ENCODE measurements at places on chromosomes 2 and 18.

DNA sequence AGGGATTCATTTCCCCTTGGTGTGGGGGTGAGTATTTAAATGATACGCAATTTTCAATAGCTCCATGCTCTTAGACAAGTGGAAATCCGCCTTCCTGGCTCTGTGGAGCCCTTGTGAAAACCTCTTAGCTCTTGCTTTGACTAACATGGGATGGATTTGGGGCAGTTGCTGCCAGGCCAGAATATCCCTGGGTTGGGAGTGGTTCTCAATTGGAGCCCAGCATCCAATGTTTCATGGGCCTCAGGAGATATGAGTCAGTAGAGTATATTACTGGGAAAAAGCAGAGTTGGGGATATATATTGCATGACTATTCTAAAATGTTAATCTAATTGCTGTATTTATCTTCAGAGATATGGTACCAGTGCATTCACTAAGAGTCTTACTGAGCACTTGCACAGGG, 104.4 kb upstream of the IL1R2 start:
- DNase-seq = no peak

GRCh38 chr2:228869636-228870264, 401.3 kb downstream of the PID1 start:
- no peak for DNase-seq

DNA sequence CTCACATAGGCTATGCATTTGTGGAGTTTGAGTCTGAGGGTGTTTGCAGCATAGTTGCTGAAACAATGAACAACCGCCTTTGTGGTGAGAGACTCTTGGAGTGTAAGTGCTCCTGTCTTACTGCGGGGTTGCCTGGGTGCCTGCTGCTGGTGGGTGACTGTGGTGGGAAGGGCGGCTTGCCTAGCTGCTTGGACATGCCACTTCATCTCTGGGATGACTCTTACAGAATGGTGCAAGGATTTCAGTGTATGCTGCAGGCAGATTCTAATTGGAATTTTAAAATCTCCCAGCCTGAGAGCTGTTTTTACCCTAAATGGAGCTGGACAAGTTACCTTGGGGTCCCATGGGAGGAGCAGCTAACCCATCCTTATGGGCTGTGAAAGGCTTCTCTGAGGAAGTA, 50.1 kb downstream of the CYP27C1 start:
- DNase-seq = no peak

- DNase-seq = no peak
These were observed 27.7 kb upstream of the NFATC1 start for GRCh38 chr18:79367989-79368388.

- DNase-seq = no peak
These were observed 15.7 kb downstream of the C1QL2 start for GRCh38 chr2:119142824-119143223.

- no peak for DNase-seq
These were observed 585.9 kb downstream of the ZEB2 start for GRCh38 chr2:143933946-143934569.

GRCh38 chr2:134325696-134326095, 71.8 kb downstream of the MGAT5 start:
- DNase-seq = no peak

GRCh38 chr2:1848599-1848995, 104.3 kb upstream of the PXDN start:
- DNase-seq = no peak

DNA sequence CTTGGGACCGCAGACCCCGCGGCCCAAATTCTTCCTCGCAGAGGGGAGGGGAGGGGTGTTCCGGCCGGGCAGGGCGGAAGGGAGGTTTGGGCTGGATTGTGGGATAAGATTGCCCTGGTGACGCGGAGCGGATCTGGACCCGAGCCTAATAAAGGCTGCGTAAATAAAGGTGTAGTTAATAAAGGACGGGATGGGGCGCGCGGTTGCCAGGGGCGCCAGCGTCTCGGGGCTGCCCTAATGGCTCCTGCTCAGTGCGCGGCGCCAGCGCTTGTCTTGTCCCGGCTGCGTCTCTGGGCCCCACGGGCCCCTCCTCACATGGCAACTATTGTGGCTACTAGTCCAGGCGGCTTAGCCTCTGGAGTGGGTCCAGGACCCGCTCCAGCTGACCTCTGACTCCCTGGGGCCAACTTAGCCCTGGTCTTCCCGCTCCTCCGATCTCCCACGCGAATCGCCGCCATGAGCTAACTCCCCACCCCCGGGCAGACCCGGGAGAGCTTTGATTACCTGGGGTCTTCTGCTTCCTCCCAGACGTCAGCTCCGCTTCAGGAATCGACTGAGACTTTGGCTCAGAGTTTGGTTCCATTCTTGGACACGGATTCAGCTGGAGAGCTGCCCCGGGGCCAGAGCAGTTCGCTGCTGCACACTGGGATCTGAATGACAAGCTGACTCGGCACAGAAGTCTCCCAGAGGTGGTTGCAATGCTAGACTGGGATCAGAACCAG, 36.5 kb downstream of the SLC25A52 start:
- DNase-seq = no peak

GRCh38 chr2:235545339-235546150, 51.7 kb downstream of the AGAP1 start:
- no peak for DNase-seq

GRCh38 chr18:3455907-3456685, 6.1 kb downstream of the TGIF1 start:
- DNase-seq = no peak

- DNase-seq = no peak
These were observed 792.6 kb downstream of the CPS1 start for GRCh38 chr2:211349031-211349430.

- no peak for DNase-seq
These were observed 672.1 kb downstream of the STK39 start for GRCh38 chr2:167575276-167575675.

- no peak for DNase-seq
These were observed 384.5 kb downstream of the MTX2 start for GRCh38 chr2:176653479-176654443.

- no peak for DNase-seq
These were observed 10.6 kb downstream of the SCG2 start for GRCh38 chr2:223591596-223591995.

- DNase-seq = no peak
These were observed 97.6 kb downstream of the C1D start for GRCh38 chr2:67965246-67965645.

DNA sequence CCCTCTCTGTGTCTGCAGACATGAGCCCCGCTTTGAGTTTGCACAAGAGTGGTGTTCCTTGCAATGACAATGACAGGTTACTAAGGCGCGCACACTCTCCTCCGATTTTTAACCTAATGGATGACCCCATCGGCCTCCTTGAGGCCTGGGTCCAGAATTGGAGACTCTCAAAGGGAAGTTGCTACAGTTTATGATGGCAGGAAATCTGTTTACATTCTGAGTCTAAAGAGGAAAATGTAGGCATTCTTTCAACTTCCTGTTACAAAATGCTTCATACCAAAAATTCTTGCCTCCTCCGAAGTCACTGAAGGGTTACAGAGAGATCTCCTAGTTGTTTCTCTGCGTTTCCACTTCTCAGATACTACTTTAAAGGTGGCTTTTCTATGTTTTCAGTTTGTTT, 225.3 kb upstream of the AGAP1 start:
- DNase-seq = no peak

- no peak for DNase-seq
These were observed 16.4 kb upstream of the SMAD2 start for GRCh38 chr18:47946889-47947288.

DNA sequence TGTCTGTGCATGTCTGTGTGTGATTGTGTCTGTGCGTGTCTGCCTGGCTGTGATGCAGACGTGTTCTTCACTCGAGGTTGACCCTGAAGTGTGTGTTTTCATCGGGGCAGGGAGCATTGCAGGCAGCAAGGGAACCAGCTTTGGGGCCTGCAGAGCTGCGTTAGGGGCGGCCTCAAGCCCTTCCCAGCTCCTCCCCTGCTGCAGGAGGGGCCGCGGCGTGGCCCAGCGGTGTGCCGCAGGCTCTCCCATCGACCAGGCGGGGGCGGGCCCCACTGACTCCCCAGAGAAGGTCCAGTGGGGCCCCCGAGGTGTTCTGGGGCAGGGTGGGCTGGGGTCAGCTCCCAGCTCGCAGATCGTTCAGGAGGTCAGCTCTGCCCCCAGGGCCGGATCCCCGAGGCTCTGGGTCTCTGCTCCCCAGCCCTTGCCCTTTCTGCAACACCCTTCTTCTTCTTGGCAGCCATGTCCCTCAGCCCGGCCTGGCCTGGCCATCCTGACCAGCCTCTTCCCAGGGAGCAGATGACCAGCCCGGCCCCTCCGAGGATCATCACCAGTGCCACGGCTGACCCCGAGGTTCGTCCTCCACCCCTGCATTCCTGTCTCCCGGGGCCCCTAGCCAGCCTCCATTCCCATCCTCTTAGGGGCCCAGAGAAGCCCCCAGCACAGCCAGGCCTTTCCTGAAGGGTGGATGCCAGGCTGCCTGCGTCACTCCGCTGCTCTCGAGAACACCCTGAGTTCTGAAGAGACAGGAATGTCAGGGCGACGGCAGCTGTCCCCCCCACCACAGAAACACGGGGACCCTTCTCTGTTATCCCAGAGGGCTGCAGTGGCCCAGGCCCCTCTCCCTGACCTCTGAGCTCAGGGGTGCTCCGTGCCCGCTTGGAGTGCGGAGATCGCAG, 11.1 kb upstream of the KLHL30 start:
- peak; percentile 62 for DNase-seq

- DNase-seq = no peak
These were observed 18.1 kb downstream of the FBXO48 start for GRCh38 chr2:68448671-68449653.

DNA sequence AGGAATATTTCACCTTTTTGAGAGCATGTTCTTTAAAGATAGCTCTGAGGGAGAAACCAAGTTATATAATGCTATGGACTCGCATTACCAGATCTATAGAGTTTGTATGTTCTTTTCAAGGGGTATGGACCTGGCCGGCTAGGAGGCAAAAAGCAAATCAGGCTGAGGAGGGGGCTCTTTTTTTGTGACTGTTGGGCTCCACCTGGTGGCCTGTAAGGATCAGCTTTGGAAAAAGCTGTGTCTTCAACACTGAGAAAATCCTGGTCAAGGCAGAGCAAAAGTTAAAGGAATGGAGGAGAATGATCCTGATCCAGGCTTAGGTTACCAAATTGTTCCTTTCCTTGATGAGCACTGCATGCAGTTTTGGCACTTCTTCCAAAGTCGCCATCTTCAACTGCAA, 180.5 kb downstream of the DIS3L2 start:
- DNase-seq = peak; percentile 27

DNA sequence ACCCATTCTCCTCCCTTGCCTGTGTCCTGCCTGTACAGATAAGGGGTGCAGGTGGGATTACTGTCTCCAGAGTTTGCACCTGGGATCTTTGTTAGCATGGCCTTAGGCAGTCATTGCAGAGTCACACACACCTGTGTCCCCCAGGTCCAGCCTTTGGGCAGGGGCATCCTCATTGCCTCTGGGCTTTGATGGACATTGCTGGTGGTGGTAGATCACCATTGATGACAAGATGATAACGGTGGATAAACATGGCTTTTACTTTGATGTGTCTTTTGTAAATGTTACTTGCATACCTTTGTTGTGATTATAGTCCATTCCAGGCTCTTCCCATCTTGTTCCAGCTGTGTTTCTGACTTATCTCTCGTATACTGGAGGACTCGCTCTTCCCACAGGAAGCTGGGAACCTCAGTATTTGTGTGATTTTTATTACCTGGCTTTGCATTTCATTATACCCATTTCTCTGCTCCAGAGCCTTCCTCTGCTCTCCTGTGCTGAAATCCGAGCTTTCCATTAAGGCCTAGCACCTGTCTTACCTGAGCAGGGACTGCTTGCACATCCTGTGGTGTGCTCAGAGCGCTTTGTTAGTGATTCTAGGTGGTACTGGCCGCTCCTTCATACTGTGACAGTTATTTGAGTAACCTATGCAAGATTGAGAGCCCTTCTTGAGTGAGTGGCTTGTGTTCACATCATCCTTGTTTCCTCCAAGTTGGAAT, 79.2 kb downstream of the PTPRM start:
- DNase-seq = no peak

DNA sequence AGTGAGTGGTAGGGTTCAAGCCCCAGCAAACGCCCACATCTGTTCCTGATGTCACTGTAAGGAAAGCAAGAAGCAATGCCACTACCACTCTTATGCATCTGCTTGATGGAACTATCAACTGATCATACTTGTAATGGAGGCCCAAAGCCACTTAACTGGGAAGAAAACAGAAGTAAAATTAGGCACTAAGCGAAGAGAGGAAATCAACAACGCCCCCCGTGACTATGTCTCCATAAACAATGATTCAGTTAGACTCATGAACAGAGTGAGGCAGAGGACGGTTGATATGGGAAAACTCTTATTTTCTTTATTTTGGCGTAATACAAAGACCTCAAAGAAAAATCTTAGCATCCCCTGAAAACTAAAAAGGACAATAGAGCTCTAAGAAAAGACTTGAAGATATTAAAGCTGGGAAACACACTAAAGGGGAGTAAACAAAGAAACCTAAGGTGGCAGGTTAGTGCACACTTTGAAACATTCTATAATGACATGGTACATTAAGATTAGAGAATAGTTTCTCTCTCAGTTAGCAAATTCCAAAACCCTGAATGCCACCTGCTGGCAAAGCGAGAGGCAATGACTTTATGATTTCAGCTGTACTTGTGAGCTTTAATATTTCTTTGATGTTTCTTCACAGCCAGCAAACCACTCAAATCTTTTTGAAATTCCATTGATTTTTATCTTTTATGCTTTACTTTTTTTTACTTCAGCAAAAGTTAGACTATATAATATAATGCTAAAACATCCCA, 86.5 kb downstream of the LRP2 start:
- DNase-seq = no peak

DNA sequence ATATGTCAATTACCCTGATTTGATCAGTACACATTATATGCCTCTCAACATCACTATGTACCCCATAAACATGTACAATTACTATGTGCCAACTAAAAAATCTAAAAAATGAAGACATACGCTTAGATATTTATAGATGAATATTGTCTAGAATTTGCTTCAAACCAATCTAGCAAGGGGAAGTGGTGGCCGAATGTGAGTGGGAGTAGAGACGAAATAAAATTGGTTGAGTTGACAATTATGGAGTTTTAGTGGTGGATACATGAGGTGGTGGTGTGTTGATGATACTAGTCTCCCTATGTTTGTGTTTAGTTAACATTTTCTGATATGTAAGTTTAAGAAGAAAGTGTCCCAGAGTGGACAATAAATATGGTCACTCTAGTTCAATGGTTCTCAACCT, 49.0 kb downstream of the SDC1 start:
- no peak for DNase-seq

GRCh38 chr2:234410526-234410925, 86.4 kb downstream of the ARL4C start:
- DNase-seq = no peak

GRCh38 chr2:223469270-223470046, 132.7 kb downstream of the SCG2 start:
- DNase-seq = no peak

DNA sequence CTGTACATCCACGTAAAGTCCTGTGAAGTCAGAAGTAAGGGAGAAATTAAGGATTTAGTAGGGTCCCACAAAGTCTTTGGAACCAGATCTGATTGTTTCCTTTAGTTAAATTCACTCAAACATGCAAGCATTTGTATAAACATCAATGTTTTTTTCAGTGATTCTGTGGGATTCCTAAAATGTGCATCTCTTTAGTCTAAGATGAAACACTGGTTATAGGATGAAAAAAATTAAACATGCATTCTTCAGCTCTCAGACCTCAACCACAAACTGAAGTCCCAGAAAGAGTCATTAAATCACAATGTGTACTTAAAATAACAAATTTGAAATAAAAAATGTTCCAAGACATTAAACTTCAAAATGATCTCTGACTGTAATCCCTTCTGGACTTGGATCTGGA, 76.5 kb upstream of the APCDD1 start:
- no peak for DNase-seq

- DNase-seq = no peak
These were observed 9.5 kb downstream of the COPS7B start for GRCh38 chr2:231795525-231796327.
